Activated T-helper 1 cell treated with anti-CD3 and anti-CD28 coated beads, Interleukin-2, amount 50 U/mL, for 16 hours (primary cell): ENCODE measurements at places on chromosomes 6 and 20.

DNA sequence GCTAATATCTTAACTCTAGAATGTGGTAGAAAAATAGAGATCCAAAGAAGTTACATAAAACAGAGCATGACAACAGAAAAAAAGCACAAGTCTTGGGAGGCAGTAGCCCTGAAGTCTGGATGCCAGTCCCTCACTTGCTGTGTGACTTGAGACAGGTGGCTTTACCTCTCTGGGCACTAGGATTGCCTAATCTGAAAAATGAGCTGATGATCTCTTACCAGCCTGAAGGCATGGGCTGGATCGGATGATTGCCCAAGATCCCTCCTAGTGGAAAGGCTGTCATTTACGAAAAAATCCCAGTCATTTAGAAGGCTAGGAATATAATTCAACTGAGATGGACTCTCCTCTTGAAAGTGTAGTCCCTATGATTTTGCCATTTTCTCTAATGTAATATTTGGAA lies 10.9 kb upstream of the GCM1 start:
- DNase-seq: no peak

- DNase-seq: no peak
Observed at GRCh38 chr6:2542858-2543218, 207.9 kb downstream of the MYLK4 start.

GRCh38 chr20:64233725-64234124 lies 21.8 kb upstream of the PCMTD2 start:
- no peak for DNase-seq

- DNase-seq: no peak
Observed at GRCh38 chr20:16423311-16424212, 149.7 kb downstream of the KIF16B start.

GRCh38 chr6:161679980-161680538 lies 406.2 kb upstream of the AGPAT4 start:
- no peak for DNase-seq

- no peak for DNase-seq
Observed at GRCh38 chr20:62886709-62887058, 25.1 kb upstream of the TCFL5 start.

- peak; percentile 66 for DNase-seq
Observed at GRCh38 chr6:53794720-53795339, at the start of gene LRRC1. Gene LRRC1, plus strand, starts transcription at chr6:53795005. Its CDS starts 252 bp downstream, at chr6:53795257.

DNA sequence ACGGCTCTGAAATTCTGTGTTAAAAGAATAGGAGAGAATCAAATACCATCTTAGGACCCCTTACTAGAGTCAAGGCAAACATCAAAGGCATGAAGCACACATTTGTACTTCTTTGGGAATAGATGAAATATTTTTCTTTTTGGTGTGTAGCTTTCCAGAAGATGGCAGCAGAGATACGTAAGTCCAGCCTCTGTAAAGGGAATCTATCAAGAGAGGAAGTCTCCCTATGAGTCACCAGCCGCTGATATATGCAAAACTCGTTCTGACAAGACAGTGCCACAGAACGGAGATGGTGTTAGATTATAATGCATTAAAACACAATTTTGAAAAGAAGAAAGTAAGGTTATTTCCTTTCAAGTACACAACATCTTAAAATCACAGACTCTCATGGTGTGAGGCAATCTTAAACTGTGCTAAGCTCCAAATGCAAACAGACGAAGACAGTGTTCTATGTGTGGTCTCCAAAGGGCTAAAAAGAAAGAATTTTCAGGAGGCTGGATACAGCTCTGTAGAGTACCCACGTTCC lies 120.0 kb upstream of the AGPAT4 start:
- DNase-seq: peak; percentile 23

- no peak for DNase-seq
Observed at GRCh38 chr6:110799189-110799588, 16.1 kb downstream of the CDK19 start.

GRCh38 chr6:119027465-119027864 lies 51.0 kb downstream of the FAM184A start:
- no peak for DNase-seq

DNA sequence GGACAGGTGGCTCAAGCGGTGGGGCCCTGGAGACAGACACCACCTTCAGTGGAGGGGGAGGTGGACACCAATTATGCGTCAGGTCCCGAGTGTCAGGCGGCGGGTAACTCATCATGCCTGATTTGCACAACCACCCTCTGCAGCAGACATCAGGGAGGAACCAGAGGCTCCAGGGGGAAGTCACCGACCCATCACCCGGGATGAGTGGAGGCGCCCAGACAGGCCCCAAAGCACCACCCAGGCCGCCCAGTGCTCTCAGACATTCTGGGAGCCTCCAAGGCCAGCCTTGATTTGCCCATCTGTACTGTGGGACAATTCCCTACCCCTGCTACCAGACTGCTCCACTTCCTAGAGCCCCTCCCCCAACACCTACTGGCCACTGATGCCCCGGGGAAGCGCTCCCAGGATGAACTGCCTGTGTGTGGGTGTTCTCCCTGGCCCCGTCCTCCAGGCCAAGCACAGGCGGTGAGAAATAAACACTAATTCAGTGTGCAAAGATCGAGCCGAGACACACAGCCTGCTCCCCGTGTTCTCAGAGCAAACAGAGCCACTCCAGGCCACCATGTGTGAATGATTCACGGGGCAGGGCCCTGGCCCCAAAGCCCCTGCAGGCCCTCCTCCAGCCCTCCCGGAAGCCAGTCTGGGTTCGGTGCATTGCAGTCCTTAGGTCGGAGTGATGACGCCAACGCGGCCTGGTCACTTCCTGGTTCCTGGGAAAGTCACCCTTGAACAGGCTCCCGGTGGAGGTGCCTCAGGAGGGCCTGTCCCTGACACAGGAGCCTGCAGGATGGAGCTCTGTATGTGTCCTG lies 107.2 kb downstream of the ASXL1 start:
- DNase-seq: no peak

DNA sequence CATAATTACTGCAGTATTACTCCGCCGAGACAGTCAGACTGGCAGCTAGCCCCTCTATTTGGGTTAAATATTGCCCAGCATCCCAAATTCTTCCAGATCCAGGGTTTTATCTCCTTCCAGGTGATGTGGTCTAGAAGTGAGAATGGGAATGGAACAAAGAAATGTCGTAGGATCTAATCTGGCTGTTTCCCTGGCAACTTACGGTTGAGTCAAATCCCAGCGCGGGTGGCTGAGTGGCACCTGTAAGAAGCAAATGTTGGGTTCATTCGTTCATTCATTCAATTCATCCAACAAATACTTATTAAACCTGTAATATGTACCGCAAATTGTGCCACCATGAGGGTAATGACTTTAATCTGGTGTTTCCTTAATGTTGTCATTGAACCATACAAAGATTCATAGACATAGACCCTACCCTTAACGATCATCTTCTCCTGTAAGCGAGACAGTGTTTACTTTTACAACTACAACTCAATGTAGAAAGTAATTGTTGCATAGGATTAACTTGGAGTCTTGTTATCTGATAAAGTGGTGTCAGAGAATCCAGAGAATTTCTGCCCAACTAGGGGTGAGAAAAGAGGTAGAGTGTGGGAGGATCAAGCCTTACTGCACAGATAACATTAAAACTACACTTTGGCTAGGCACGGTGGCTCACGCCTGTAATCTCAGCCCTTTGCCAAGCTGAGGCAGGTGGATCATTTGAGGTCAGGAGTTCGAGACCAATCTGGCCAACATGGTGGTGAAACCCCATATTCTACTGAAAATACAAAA lies 91.3 kb upstream of the ADGRF1 start:
- DNase-seq: no peak

- DNase-seq: no peak
Observed at GRCh38 chr6:30985490-30985889, 2.0 kb downstream of the MUC21 start.

DNA sequence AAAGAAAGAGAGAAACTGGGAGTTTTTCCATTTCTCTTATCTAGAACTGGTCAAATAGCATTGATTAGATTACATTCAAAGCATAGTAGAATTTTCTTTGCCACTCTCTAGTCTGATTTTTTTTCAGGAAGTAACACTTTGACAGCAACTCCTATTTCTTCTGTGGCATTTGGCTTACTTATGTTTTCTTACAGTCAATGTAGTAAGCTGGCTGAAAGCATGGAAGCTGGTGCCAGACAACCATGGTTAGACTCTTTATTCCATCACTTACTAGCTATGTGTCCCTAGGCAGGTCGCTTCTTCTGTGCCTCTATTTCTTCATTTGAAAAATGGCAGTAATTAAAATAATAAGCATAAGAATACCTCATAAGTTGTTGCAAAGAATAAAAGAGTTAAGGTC lies 54.2 kb upstream of the OPRM1 start:
- DNase-seq: no peak

GRCh38 chr20:44981736-44982406 lies 15.6 kb downstream of the STK4 start:
- no peak for DNase-seq

DNA sequence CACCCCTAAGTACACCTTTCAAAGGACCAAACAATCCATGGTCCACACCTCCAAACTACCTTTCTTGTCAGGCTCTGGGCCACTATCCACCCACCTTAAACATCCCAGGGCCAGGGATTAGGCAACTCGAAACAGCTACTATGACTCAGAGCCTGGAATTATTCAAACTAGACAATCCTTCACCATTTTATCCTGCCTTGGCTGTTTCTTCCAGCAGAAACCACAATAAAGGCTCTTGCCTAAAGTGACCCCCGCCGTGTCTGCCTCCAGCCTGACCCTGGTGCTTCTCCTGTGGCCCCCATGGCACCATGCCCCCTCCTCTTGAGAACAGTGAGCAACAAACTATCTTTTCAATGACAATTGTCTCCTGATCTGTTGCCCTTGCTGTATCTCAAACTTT lies 195.5 kb downstream of the EPM2A start:
- DNase-seq: no peak

GRCh38 chr20:59628171-59628570 lies 23.8 kb downstream of the PHACTR3 start:
- no peak for DNase-seq

- DNase-seq: no peak
Observed at GRCh38 chr20:60137657-60138245, 179.5 kb downstream of the CDH26 start.

GRCh38 chr6:111441678-111442243 lies 41.3 kb downstream of the REV3L start:
- no peak for DNase-seq

DNA sequence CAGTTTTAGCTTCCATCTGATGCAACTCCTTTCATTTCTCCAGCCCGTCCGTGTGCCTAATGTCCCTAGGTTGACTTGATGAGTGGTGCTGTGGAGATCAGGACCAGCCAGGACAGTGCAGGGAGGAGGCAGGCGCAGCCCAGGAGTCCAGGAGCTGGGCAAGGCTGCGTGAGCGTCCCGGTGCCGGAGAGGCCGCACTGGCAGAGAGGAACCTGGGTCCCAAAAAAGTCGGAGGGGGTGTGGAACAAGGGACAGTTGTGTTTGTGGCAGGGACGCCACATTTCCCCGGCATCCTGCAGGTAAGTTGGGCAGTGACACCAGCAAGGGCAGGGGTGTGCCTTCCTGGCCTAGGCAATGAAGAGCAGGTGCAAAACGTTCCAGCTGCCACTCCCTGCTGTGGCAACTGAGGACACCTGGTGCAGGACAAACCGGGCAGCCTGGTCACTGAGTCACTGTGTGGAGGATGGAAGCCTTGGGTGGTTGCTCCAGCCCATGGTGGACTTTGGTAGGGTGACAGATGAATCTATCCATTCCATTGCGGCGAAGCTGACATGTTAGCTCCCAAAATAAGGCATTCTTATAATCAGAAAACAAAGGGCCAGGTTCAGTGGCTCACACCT lies 53.2 kb downstream of the RAMACL start:
- DNase-seq: no peak

DNA sequence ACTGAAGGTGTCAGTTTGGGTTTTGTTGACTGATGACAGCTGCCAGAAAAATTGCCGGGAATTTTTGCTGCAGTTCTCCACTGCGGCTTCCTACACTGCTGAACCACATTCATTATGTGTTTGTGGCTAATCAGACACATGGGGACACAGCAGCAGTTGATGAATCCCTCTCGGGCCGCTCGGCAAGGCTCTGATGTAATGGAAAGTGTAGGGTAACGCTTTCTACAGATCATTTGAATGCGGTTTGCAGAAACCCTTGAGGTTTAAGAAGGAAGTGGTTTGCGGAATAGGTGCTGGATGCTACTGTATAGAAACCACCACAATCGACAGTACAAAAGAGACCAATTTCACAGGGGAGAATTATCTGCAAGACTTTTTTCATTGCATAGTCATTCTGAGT lies 138.7 kb upstream of the SASH1 start:
- DNase-seq: no peak

DNA sequence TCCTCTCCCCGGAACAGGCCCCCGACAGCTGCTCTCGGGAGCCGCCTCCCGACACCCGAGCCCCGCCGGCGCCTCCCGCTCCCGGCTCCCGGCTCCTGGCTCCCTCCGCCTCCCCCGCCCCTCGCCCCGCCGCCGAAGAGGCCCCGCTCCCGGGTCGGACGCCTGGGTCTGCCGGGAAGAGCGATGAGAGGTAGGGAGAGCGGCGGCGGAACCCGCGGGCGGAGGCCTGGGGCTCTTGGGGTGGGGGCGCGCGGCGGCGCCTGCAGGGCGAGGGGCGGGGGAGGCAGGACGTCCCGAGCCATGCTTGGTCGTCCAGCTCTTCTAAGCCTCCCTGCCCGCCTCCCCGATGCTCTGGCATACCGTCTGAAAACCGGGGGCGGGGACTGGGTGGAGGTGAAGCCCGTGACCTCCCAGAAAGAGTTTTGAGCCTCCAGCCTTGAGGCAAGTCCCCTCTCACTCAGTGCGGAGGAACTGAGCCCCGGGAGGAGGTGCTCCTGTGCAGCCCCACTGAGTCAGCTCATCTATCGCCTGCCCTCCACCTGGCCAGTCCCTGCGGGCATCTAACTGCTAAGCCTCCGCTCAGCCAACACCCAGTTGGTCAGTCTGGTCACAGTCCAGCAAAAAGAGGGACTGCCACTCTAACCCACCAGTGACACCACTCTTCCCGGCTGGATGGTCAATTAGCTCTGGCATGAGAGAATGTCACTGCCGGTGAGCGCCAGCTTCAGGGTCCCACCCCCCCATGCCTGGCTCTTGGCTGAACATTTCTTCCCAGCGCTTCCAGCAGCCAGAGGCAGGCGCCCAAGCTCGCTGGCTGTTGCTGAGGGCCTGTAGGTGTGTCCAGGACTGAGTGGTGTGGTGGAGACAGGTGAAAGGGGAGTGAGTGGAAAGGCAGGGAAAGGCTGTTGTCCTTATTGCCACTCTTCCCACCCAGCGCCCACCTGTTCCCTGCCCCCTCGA lies 482 bp downstream of the DDR1 start:
- peak; percentile 15 for DNase-seq

GRCh38 chr6:52994031-52994838 lies 849 bp downstream of the GSTA4 start:
- no peak for DNase-seq
